Activated CD8-positive, alpha-beta T cell treated with anti-CD3 and anti-CD28 coated beads for 36 hours (primary cell): ENCODE measurements at places on chromosomes 3 and 15.

GRCh38 chr3:128210711-128211110, 57.4 kb downstream of the EEFSEC start:
- no peak for DNase-seq

GRCh38 chr3:38588995-38589937, 60.2 kb downstream of the SCN5A start:
- no peak for DNase-seq

DNA sequence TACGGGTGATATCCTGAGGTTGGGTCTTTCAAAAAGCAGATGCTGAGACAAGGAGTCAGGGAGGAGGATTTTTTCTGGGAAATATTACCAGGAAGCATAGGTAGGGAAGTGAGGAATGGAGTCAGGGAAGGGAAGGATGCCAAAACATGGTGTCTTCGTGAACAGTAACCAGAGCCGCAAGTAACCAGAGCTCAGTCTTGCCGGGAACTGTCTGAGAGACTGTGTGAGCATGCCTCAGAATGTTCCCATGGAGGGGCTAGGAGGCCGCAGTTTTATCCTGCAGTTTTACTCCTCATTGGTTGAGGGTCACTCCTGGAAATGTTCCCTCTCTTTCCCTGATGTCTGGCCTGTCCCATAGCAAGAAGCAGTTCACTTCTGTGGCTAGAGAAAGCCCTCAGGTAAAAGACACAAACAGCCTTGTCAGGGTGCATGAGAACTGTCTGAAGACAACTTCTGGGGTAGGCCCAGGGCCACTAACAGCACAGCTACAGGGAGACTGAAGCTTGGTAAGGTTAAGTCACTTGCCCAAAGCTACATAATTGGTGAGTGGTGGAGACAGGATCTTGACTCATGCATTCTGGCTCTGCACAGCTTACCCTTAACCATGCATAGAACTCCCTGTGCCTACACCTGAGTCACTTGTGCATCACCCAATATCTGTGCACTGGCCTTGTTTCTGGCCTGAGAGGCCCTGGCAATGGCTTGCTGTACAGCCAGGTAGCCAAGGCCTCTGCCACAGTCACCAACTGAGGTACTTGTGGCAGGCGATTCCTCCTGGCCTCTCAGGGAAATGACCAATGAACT, 76.3 kb upstream of the FRMD4B start:
- no peak for DNase-seq

- DNase-seq: no peak
Observed at GRCh38 chr3:131831608-131832007, 203.2 kb downstream of the CPNE4 start.
